Posterior cingulate gyrus (tissue), 11 donors: ENCODE measurements at places on chromosomes 4 and X.
A peak's percentile ranks its signal among the peaks of the same experiment; 100 is the strongest.

DNA sequence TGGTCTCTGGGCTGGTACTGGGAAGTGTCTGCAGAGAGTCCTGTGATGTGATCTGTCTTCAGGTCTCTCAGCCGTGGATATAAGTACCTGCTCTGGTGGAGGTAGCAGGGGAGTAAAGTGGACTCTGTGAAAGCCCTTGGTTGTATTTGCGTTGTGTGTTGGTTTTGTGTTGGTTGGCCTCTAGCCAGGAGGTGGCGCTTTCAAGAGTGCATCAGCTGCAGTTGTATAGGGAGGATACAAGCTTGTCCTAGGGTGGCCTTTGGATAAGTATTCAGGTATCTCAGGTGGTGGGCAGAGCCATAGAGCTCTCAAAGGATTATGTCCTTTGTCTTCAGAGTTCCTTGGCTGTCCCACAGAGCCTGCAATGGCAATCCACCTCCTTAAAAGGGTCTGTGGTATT lies 111.6 kb downstream of the MAGEB17 start:
- no peak for DNase-seq

- DNase-seq: peak; percentile 44
Measured at GRCh38 chr4:185219551-185220344, 10.3 kb downstream of the SNX25 start.

GRCh38 chrX:109857584-109858228 lies 124.6 kb upstream of the ACSL4 start:
- no peak for DNase-seq

- no peak for DNase-seq
Measured at GRCh38 chrX:24759786-24760185, 66.1 kb downstream of the POLA1 start.

DNA sequence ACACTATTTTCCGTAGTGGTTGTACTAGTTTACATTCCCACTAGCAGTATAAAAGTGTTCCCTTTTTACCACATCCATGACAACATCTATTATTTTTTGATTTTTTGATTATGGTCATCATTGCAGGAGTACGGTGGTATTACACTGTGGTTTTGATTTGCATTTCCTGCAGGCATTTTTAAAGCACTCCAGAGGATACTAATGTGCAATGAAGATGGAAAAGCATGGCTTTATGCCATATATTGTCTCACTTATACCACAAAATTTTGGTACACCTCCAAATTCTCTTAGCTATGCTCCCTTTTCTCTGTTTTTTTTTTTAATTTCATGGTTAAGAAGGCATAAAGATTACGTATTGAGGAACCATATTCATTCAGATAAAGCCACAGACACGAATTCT lies 35.1 kb upstream of the NPY2R start:
- no peak for DNase-seq

- DNase-seq: no peak
Measured at GRCh38 chrX:129574214-129574613, 34.2 kb downstream of the OCRL start.

GRCh38 chr4:78711676-78712075 lies 64.5 kb upstream of the BMP2K start:
- no peak for DNase-seq

GRCh38 chr4:146098397-146098796 lies 77.1 kb upstream of the LSM6 start:
- DNase-seq: no peak

GRCh38 chrX:138914767-138915166 lies 203.2 kb upstream of the FGF13 start:
- DNase-seq: no peak

GRCh38 chr4:6782846-6783110 lies 251 bp downstream of the KIAA0232 start:
- DNase-seq: no peak

GRCh38 chrX:4935846-4936245 lies 1222.4 kb upstream of the PRKX start:
- no peak for DNase-seq

GRCh38 chrX:81082649-81083048 lies 119.1 kb downstream of the HMGN5 start:
- DNase-seq: no peak

GRCh38 chr4:56288663-56289062 lies 98.6 kb downstream of the AASDH start:
- DNase-seq: no peak

DNA sequence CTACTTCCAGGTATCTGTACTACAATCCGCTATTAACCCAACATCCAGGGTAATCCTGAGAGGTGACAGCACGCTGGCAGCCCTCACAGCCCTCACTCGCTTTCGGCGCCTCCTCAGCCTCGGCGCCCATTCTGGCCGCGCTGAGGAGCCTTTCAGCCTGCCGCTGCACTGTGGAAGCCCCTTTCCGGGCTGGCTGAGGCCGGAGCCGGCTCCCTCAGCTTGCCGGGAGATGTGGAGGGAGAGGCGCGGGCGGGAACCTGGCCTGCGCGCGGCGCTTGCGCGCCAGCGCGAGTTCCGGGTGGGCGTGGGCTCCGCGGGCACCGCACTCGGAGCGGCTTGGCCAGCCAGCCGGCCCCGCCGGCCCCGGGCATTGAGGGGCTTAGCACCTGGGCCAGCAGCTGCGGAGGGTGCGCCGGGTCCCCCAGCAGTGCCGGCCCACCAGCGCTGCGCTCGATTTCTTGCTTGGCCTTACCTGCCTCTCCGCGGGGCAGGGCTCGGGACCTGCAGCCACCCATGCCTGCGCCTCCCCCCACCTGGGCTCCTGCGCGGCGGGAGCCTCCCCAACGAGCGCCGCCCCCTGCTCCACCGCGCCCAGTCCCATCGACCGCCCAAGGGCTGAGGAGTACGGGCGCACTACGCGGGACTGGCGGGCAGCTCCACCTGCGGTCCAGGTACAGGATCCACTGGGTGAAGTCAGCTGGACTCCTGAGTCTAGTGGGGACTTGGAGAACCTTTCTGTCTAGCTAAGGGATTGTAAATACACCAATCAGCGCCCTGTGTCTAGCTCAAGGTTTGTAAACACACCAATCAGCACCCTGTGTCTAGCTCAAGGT lies 87.3 kb downstream of the PRSS12 start:
- peak; percentile 79 for DNase-seq

DNA sequence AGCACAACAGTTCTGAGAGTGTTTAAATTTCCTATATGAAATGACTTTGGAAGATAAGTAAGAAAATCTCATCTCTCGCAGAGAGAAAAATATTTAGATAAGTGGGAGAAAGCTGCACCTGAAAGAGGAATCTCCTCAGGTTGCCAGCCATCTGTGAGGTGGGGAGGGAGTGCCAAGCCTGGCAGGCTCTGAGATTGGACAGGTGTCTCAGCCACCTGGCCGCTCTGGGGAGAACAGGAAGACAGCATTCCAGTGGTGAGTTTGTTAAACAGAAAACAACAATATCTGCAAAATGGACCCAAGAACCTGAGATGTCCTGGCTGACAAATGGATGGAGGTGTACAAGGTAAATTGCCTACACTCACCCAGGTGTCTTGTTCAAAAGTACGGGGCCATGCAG lies 31.3 kb downstream of the EMCN start:
- DNase-seq: no peak

- DNase-seq: no peak
Measured at GRCh38 chrX:108163333-108164082, 71.9 kb downstream of the ATG4A start.

- DNase-seq: peak; percentile 82
Measured at GRCh38 chr4:4541661-4542570, at the start of gene STX18. TSS of gene STX18 (minus strand) at chr4:4542048. CDS start at chr4:4541964, 84 bp downstream.

DNA sequence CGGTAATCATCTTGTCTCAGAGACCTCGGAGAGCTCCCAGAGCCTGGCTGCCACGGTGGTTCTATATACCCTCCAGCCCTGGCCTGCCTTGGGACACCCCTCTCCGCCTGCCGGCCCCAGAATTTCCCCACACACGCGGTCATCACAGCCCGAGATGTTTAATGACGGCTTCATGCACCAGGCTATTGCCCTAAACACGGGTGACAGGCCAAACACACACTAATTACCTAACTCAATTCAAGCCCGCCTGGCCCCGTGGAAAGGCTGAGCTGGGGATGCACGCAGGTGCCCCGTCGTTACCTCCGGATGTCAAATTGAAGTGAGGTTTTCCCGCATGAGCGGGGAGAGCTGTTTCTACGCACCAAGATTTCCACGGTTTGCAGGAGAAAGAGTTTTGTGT lies 72.9 kb upstream of the PPP2R3B start:
- no peak for DNase-seq

GRCh38 chrX:123493857-123494256 lies 239.0 kb downstream of the THOC2 start:
- no peak for DNase-seq

- DNase-seq: no peak
Measured at GRCh38 chr4:3225936-3226335, 23.0 kb upstream of the MSANTD1 start.

- no peak for DNase-seq
Measured at GRCh38 chr4:77121736-77122240, 35.2 kb upstream of the CCNG2 start.

GRCh38 chr4:152325831-152326230 lies 210.1 kb downstream of the FBXW7 start:
- DNase-seq: no peak

GRCh38 chr4:70925418-70925817 lies 23.2 kb downstream of the MOB1B start:
- no peak for DNase-seq

GRCh38 chrX:85303544-85303943 lies 59.8 kb downstream of the ZNF711 start:
- DNase-seq: no peak

DNA sequence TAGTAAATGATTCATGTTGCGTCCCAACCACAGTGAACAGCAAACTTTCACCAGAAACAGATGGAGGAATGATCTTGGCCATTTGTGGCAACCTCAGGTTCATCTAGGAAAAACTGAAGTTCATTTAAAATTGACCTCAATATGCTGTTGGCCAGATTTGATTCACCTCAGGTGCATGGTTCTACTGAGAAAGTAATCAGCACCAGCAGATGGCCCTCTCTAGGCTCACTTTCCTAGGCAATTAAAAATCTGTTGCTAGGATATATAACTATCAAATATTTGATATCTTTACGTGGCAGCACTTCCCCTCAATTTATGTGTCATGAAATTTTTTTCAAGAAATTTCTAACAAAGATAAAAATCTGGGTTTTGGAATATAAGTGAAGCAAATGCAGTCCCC lies 344.7 kb downstream of the GALNTL6 start:
- no peak for DNase-seq

- DNase-seq: no peak
Measured at GRCh38 chr4:57132743-57133137, 22.6 kb upstream of the IGFBP7 start.

DNA sequence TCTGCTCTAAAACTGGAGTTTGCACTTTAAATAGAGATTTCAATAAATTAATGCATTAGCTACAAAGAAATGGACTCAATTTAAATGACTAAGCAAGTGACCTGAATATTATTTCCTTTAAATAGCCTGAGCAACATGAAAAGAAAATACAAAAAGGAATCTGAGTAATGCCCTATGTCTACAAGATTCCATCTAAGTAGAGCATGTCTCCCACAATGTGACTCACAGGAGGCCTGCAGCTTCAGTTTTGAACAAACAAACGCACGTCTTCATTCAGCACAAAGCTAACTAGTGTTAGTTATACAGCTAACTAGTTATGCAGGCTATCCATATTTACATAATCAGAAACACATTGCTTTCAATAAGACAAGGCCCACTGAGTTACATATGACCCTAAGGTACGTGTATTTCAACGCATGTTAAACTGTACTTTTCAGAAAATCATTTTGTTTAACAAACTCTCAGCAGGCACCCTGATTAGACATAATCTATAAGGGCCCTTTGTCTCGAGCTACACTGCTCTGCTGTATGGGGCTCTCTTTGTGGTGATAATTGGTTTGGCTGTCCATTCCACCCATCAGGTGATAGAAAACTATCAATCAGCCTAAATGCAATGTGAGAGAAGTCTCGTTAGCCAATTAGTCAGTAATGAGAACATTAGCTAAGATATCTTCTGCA lies 116.5 kb downstream of the MAML3 start:
- no peak for DNase-seq

DNA sequence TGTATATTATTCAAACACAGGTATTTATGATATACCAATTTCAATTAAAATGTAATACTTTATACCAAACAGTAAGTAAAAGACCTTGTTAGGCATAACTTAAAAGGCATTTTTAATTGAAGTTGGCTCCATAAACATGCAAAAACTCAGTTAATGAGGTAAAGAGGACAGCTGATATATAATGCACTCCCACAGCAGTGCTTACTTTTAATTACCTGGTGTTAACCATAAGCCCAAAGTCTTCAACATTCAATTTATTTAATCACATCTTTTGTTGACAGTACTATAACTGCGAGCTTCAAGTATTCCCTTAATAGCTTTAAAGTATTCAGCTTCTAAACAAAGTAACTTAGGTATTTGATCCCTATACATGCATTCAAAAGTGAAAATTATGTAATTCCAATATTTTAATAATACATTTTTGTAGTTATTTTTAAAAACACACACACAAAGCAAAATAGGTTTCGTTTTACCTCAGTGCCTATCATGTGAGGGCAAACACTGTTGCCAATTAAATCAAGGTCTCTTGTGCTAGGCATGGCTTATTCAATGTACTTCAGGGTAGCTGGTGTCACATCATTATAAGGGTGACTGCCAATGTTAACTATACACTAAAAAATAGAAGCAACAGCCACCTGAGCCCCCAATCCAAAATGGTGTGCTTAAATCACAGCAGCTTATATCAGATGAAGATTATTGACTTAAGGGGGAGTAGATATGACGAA lies 197.1 kb downstream of the LRBA start:
- no peak for DNase-seq

DNA sequence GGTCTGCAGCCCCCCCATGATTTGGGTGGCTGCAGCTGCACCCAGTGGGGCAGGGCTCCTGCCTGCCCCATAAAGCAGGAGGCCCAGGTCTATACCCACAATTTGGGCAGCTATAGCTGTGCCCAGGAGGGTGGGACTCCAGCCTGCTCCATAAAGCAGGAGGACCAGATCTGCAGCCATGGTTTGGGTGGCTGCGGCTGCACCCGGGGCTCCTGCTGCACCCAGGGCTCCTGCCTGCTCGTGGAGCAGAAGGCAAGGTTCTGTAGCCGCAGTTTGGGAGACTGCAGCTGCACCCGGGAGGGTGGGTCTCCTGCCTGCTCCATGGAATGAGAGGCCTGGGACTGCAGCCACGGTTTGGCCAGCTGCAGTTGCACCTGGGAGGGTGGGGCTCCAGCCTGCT lies 81.1 kb downstream of the ATRX start:
- no peak for DNase-seq

- DNase-seq: no peak
Measured at GRCh38 chrX:15594371-15594770, 6.4 kb downstream of the ACE2 start.

GRCh38 chrX:15598026-15598425 lies 2.7 kb downstream of the ACE2 start:
- DNase-seq: no peak

DNA sequence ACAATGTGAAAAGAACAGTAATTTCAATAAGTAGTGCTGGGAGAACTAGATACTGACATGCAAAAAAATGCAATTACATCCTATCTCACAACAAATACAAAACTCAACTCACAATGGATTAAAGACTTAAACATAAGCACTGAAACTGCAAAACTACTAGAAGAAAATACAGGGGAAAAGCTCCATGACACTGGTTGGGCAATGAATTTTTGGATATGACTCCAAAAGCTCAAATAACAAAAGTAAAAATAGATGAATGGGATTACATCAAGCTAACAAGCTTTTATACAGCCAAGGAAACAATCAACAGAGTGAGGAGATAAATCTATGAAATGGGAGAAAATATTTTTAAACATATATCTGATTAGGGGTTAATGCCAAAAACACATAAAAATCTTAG lies 53.1 kb downstream of the ANKRD17 start:
- DNase-seq: no peak
